ENCODE measurements at places on chromosomes 7 and 10. TPM values are rescaled to one million over a fixed set of nuclear protein-coding genes. Genes with fewer than 3 reads are reported as not detected.

DNA sequence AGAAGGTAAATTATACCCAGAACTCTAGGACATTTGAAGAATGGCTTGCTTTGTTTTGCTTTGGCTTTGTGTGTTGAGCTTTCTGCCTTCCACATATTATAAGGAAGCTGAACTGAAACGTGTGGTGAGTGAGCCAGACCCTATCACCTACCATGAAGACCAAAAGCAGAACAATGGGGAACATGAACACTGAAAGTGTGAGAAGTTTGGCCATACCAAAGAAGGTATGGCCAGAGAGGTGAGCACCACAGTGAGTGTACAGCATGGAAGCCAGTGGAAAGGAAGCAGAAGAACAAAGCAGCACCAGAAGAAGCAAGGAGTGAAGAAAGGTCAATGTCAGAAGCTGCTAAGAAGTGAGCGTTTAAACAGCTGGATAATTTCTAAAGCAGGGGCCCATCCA, 59.7 kb upstream of the CCDC71L start:
- no peak for DNase-seq

Gene TRIM73
- total RNA-seq, result 0.12 TPM

- peak; percentile 2 for DNase-seq
Observed at GRCh38 chr7:26580711-26581110, 283.7 kb downstream of the SKAP2 start.

DNA sequence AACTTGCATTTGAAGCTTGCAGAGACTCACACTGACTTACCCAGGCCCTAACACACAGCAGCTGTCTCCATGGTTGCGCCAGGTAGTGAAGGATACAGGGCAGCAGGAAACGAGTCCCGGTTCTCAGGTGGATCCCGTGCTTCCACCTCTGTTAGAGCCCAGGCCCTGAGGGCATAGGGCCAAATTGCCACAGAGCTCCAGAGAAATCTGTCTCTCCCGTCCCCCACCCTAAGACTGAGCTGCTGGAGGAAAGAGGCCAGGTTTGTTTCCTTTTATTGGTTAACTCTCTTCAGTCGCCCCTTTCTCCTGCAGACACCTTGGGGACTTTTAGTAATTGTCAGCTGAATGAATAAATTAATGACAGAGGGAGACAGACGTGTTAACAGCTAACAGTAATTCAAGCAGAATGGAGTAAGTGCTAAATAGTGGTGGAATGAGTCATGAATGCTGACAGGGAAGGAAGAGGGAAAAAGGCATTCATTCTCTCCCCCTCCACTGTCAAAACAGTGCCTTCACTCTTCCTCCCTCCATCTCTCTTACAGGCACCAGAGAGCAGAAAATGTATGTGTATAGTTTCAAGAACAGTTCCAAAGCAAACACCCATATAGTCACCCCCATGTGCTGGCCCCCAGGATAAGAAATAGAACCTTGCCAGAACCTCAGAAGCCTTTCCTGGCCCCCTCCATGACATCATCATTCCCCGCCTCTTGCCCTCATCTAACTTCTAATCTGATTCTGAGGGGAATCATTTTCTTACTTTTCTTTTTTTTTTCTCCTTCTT, 16.8 kb upstream of the DLG5 start:
- DNase-seq, result peak; percentile 84

Gene LBX1
- total RNA-seq, result not detected

- peak; percentile 98 for DNase-seq
Observed at GRCh38 chr10:63699785-63700613, 178.8 kb downstream of the REEP3 start.
